ENCODE measurements at places on chromosomes 7 and 10. TPM values are rescaled to one million over a fixed set of nuclear protein-coding genes. Genes with fewer than 3 reads are reported as not detected.

MUC3A gene
- total RNA-seq = 9.4 TPM

STX1A gene
- total RNA-seq = 2.9 TPM

- DNase-seq = no peak
These were observed 40.3 kb downstream of the AGAP3 start for GRCh38 chr7:151126491-151127137.

DNA sequence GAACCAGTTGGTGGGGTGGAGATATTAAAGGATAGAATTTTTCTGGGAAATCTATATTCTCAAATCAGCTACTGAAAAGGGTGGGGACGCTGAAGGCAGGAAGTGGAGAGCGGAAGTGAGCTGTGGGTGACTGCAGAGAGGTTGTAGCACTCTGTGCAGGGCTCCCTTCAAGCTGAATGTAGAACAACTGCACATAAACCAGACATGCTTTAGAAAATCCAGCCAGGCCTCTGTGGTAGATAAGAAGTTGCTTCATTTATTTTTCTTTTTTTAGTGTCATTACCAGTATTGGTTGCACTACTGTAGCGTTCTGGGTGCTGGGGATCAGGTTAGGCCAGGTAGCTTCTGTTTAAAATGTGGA is 127.8 kb downstream of the CELF2 start:
- no peak for DNase-seq

GRCh38 chr7:24978843-24979469 is 1.0 kb downstream of the OSBPL3 start:
- DNase-seq = no peak

GRCh38 chr7:25250386-25250785 is 22.1 kb upstream of the NPVF start:
- DNase-seq = no peak
